NCI-H2081 (cell line): ENCODE measurements at places on chromosomes 13 and 19.

DNA sequence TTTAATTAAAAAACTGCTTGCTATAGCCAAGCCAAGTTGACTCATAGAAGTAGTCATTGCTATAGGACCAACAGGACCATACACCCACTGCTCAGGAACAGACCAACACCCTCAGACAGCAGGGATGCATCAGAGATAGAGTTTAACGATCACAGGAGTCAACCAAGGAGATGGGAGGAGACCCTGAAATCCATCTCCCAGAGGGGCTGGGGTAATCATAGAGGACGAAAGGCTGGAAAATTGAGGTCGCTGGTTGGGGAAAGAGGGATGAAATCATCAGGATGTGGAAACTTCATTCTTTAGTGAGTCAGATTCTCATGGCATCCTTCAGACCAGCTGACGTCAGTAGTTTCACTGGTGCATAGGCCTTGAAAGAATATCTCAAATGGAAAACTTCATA lies 160.4 kb upstream of the GPC6 start:
- no peak for DNase-seq

- no peak for DNase-seq
Observed at GRCh38 chr13:48862572-48862971, 113.1 kb upstream of the FNDC3A start.

- DNase-seq, result peak; percentile 80
Observed at GRCh38 chr19:2235381-2236063, 607 bp downstream of the PLEKHJ1 start.

DNA sequence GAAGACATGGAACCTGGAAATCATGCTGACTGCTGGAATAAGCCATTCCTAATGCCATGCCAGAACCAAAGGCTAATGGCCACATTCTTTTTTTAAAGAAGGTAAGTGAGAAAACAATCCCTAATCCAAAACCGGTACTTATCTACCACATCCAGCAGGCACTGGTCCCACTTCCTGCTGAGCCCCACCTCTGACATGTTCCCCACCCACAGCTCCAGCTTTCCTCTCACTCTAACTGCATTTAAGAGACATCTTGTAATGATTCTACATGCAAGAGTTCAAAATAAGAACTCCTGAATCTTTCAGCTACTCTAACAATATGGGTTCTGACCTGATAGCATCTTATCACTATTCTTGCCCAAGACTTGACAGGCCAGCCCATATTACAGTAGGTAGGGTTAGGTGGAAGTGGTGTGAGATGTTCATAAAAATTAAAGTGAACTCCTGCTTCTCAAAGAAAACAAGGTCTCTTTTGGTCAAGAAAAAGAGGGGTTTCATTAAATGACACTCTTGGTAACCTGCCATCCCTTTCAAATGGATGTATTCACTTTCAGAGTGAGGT lies 41.9 kb downstream of the N4BP2L2 start:
- DNase-seq, result no peak

GRCh38 chr13:37667702-37668101 lies 69.1 kb upstream of the POSTN start:
- no peak for DNase-seq

GRCh38 chr13:43596924-43597598 lies 189.7 kb downstream of the ENOX1 start:
- DNase-seq, result no peak

GRCh38 chr13:49314344-49314882 lies 66.7 kb downstream of the CDADC1 start:
- DNase-seq, result no peak

DNA sequence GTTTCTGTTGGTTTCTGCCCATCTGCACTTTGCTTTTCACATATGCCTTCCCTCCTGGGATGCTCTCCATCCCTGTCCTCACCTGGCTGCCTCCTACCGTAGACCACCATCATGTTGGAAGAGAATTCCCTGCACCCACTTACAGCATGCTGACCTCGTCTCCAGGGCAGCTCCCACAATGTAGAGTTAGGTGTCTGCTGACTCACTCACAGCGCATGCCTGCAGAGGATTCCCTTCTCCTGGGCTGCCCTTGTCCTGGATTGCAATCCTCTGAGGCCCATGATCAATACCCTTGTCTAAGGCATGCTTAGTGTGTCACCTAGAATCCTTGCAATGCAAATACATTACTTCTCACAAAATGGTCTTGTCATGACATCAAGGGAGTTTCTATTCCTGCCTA lies 43.6 kb downstream of the STOML3 start:
- no peak for DNase-seq

GRCh38 chr19:33399745-33400681 lies 26.5 kb downstream of the CEBPG start:
- no peak for DNase-seq

- no peak for DNase-seq
Observed at GRCh38 chr19:30659638-30660037, 287.5 kb downstream of the ZNF536 start.

DNA sequence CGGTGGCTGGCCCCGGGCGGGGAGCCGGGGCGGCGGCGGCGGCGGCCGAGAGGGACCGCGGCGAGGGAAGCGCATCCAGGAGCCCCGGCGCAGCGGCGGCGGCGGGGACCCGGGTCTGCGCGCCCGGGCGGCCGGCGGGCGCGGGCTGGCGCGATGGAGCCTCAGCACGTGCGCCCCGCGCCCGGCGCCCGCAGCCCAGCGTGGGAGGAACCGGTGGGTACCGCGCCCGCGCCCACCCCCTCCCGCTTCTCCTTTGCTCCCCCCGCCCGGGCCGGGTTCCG lies 7.8 kb upstream of the DGKH start:
- DNase-seq, result no peak

DNA sequence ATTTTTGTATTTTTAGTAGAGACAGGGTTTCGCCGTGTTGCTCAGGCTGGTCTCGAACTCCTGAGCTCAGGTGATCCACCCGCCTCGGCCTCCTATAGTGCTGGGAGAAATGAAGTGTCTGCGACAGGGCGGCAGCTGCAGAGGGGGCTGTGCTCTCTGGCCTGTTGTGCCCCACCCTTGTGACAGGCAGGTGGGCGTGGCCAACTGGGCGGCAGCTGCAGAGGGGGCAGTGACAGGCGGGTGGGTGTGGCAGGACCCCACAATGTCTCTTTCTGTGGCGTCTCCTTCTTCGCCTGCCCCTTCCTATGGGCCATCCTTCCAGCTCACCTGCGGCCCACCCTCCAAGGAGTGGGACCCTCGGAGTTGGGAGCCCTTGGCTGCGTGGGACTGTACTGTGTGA lies 11.8 kb downstream of the STK11 start:
- DNase-seq, result no peak

- no peak for DNase-seq
Observed at GRCh38 chr13:85543144-85543543, 256.1 kb downstream of the SLITRK6 start.

GRCh38 chr13:74017301-74018061 lies 116.7 kb downstream of the KLF12 start:
- DNase-seq, result no peak
